ENCODE measurements at places on chromosomes 12 and 14.

GRCh38 chr12:4194668-4195067, 78.9 kb upstream of the CCND2 start:
- DNase-seq: no peak

- DNase-seq: no peak
Measured at GRCh38 chr14:77123381-77124325, 17.9 kb downstream of the ZDHHC22 start.

- no peak for DNase-seq
Measured at GRCh38 chr12:52891044-52891443, 13.8 kb downstream of the KRT8 start.

- no peak for DNase-seq
Measured at GRCh38 chr14:75226755-75227544, 50.5 kb upstream of the TMED10 start.

DNA sequence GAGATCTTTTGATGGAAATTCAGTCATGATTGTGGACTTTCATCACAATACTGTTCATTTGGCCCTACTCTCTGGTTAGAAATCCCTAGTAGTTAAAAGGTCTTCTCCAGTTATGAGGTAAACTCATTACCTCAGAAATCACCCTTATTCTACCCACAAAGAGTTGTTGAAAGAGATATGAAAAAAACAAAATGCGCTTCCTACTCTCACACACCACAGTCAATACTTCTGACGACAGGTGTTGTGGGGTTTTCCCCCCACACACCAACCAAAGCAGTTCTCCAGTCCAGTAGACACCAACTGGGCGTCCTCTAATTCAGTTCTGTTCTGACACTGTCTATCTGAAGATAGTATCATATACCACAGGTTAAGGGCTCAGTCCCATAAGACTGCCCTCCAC, 54.9 kb downstream of the TRMT5 start:
- DNase-seq: no peak

GRCh38 chr12:40343124-40343523, 118.3 kb downstream of the LRRK2 start:
- DNase-seq: no peak

DNA sequence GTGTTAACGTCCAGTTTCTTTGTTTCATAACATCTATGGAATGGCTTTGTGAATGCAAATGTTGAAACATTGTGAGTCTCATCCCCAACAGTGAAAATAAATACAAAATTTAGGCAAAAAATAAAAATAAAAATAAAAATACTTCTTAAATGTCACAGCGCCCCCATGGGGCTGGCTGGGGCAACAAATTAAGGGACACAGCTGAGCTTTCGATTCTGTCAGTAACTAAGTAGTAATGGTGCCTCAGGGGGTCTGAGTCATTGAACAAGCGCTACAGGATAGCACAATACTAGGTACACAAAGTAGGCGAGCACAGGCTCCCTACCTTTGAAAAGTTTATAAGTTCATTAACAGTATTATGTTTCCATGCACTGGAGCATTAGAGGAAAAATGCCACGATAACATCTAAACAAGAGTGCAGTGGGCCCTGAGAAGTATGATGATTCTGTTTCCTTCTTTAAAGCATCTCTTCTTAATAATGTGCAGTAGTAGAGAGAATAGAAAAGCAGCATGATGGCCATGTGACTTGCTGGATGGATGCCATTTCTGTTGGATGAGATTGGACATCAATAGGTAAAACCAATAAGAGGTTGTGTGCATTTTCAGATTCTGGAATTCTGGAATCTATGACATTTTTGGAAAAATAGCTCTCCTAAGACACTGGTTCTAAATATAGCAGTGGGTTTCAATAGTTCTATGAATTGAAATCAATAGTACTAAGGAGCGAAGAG, 667.2 kb downstream of the DIO2 start:
- DNase-seq: no peak

GRCh38 chr14:34754687-34755086, 40.3 kb upstream of the CFL2 start:
- DNase-seq: no peak

DNA sequence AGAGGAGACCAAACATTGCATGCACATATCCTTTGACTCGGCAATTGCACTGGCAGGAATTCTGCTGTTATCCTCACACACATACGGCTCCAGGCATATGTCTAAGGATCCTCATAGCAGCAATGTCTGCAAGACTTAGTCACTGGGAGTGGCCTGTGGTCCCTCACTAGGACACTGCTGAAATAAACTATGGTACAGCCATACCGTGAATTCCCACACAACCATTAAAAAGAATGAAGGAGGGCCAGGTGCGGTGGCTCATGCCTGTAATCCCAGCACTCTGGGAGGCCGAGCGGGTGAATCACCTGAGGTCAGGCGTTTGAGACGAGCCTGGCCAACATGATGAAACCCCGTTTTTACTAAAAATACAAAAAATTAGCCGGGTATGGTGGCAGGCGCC, 105.1 kb downstream of the ZFP36L1 start:
- DNase-seq: no peak

DNA sequence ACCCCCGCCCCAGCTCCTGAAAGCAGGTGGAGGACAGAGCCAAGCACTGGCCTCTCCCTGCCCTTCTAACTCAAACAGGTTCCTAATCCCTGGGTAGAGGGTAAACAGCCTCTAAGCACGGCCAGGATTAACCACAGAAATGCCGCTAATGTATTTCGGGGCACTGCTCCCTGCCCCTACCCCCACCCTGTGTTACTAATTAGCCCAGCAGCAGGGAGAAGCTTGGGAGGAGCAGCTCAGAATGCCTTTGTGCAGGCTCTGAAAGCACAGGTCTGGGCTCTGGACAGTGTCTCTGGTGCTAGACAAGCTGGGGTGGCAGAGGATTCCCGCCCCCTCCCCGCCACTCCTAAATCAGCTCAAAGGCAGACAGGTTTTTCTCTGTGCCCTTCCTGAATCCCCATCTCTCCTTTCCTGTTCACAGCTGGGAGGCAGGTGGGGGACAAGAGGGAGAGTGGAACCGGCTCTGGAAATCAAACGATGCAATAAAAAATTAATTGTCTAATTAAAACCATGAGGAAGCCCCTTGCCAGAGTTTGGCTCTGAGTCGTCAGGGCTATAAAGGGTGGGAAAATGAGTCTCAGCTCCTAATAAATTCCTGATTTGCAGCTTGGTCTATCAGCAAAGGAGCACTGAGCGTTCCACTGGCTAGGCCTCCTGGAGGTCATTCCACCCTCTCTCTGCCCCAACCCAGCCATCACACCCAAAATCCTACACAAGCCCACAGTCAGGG, 53.0 kb downstream of the SMUG1 start:
- DNase-seq: no peak

DNA sequence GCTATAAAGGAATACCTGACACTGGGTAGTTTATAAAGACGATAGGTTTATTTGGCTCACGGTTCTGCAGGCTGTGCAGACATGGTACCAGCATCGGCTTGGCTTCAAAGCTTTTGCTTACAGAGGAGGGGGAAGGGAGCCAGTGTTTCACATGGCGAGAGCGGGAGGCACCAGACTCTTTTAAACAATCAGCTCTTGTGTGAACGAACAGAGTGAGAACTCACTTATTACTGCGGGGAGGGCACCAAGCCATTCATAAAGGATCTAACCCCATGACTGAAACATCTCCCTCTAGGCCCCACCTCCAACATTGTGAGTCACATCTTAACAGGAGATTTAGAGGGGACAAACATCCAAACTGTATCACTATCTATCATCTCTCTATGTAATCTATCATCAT, 227.4 kb downstream of the TMEM132D start:
- DNase-seq: no peak

All from activated CD8-positive, alpha-beta memory T cell treated with anti-CD3 and anti-CD28 coated beads for 4 hours (primary cell).